Cerebellar cortex (tissue), 1 donor: ENCODE measurements at places on chromosomes 7 and 10.

GRCh38 chr7:44376429-44377133 is 51.2 kb upstream of the CAMK2B start:
- no peak for DNase-seq

DNA sequence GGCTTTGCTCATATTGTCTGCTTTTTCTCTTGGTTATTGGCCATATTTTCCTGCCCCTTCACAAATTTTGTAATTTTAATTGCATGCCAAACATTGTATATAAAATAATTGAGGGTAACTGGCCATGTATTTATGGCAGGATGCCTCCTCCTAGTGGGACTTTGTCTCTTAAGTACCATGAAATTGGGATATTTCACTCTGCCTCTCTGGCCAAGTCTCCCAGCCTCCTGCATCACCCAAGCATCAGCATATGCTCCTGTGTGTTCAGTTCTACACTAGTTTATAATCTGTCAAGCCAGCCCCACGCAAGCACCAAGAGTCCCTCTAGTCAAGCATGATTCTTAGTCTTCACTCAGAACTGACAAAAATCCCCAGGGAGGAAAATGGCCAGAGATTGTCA is 44.2 kb upstream of the FHIP2A start:
- DNase-seq = no peak

GRCh38 chr10:98980353-98980752 is 255.3 kb downstream of the HPSE2 start:
- no peak for DNase-seq

GRCh38 chr7:44463169-44463808 is 27.2 kb downstream of the NUDCD3 start:
- DNase-seq = no peak

GRCh38 chr10:4686644-4686996 is 139.4 kb upstream of the AKR1E2 start:
- no peak for DNase-seq

- peak; percentile 50 for DNase-seq
Observed at GRCh38 chr10:23095966-23096801, 805 bp downstream of the MSRB2 start.

DNA sequence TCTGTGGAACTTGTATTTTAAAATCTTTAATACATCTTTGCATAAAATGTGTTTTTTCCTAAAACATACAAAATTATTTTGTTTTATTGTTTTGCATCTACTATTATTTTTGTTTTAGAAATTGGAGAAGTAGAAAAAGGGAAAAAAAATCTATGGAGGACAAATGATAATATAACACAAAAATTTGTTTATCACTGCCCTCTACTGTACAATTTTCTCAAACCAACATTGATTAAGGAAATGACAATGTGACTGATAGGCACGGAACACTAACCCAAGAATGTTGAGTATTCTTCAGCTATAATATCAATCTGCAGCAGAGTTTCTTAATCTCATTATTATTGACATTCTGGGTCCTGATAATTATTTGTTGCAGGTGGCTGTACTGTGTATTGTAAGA is 9.5 kb upstream of the ING3 start:
- no peak for DNase-seq
